ENCODE measurements at places on chromosomes 5 and 9.
A peak's percentile ranks its signal among the peaks of the same experiment; 100 is the strongest.

DNA sequence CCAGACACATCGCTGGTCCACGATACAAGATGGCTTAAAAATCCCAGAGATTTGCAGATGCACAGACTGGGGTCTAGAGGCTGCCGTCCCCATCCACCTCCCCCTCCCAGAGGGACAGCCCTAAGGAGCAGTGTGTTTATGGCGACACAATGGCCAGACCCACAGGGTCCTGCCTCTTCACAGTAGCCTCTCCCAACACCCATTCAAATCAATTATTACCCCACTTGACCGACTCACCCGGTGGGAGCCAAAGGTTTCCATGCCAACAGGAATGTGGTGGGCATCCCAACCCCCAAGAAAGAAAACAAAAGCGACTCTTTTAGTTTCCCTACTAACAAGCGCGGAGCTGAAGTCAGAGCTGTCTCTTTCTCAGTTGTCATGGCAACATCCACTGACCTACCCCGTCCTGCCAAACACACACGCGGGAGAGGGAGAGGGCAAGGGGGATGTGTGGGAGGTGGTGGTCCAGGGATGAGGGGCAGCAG is 209.0 kb downstream of the TTLL11 start:
- no peak for DNase-seq

GRCh38 chr5:146173597-146173996 is 8.9 kb downstream of the LARS1 start:
- no peak for DNase-seq

DNA sequence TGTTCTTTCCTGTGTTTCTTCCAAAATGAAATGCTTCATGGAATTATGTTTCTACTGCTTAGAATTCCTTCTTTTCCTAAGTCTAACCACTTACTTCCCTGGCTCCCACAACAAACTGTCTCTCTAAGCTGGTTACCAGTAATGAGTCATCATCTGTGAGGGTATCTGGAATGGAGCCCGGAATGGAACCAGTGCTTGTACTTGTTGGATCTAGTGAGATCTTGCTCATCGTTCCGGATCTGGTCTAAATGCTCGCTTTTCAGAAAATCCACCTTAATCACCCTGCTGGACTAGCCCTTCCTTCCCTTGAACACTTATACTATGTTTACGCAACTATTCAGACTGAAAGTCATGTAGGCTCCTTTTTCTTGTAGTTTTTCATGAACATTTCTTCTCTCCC is 184.8 kb downstream of the PBX3 start:
- no peak for DNase-seq

GRCh38 chr9:4510546-4511322 is 20.5 kb downstream of the SLC1A1 start:
- DNase-seq, result no peak

DNA sequence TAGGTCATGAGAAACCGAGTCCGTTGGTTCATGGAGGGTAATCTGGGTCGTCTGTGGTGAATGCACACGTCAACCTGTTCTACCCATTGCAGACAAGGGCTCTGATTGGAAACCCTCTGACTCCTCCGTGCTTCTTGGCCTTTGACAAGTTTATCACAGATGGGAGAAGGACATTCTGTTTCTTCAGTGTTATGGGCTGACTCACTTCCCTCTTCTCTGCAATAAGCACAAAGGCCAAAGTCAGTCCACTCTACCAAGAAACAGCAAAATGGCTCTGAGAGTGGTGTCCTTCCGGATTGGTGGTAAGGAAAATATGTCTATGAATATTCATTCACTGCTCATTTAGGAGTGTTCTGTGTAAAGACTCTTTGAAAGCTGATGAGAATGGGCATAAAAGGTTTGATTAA is 89.3 kb downstream of the FEM1C start:
- DNase-seq, result no peak

DNA sequence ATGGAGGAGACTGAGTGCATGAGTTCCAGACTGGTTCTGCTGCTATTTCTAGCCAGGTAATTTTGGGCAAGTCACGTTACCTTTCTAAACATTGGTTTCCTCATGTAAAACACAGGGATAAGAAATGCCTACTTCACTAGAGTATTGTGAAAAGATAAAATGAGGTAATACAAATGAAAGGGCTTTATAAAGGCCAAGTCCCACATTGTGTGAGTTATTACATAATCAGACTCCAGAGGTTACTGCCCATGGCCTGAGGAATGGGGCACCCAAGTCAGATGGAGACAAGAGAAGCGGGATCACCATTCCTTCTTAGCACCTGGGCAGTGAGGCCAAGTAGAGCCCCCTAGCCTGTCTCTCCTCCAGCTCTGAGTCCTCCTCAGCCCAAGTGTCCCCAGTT is 7.5 kb downstream of the HBEGF start:
- DNase-seq, result no peak

- DNase-seq, result no peak
Observed at GRCh38 chr5:124908581-124909451, 162.4 kb upstream of the ZNF608 start.

DNA sequence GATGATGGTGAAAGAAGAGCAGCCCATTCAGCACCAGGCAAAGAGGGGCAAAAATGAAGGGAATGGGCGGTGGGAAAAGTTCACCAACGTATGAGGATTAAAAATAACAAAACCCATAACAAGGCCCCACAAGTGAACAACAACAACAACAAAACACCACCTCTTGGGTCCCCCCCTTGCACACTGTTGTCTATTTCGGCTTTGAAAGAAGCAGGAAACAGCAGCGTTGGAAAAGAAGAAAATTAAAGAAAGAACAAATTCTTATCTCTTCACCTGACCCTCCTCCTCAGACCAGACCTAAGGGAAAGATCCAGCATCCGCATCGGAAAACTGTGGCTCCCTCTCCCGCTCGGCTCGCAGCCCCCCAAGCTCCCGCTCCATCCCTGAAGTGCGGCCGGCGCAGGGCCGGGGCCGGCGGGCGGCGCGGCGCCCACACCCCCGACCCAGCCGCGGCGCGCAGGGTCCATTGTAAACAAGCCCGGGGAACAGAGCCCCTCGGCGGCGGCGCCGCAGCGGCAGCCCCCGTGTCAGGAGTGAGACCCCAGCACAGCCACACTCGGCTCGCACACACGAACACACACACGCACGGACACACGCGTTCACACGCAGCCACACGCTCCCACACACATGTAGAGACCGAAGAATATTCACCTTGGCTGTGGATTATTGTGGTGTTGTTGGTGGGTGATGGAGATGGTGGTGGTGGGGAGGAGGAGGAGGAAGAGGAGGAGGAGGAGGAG is 535 bp downstream of the RFX3 start:
- DNase-seq, result no peak

DNA sequence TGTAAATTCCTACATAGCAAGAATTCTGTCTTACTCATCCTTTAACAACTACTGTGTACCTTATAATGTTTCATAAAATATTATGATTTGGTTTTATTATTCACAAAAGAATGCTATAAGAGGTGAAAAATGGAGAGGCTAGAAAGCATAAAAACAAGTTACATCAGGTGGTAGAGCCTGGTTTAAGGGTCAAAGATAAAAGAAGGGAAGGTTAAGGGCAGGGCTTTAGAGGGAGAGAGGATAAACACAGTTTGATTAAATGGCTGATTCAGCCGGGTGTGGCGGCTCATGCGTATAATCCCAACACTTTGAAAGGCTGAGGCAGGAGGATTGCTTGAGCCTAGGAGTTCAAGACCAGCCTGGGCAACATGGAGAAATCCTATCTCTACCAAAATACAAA is 40.4 kb upstream of the HSPB3 start:
- no peak for DNase-seq

- no peak for DNase-seq
Observed at GRCh38 chr9:14433351-14434157, 119.6 kb upstream of the NFIB start.

DNA sequence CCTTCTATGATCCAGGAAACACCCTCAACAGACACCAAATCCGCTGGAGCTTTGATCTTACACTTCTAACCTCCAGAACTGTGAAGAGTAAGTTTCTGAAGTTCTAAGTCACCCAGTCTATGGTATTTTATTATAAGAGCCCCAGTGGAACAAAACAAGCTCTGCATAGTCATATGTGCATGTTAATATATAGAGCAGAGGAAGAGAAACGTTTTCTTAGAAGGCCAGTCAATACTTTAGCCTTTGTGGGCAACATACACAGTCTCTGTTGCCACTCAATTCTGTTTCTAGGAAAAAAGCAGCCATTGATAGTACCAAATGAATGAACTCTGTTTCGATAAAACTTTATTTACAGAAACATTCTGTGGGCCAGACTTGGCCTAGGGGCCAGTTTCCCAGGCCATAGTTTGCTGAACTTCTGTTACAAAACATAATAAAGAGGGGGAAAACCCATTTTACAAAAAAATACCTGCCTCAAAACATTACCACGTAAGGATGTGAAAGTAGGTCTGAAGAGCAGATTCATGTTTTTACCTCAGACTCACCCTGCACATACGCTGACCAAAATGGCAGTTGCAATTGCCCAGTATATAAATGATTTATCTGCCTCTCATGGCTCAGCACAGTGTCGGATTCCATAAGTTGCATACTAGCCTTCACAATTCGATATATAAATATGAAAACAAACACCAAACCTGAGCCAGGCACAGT is 350.5 kb downstream of the SLIT3 start:
- DNase-seq, result no peak

- no peak for DNase-seq
Observed at GRCh38 chr9:128905964-128906363, 14.8 kb upstream of the PHYHD1 start.

GRCh38 chr5:179679014-179679674 is 1.7 kb downstream of the CBY3 start:
- DNase-seq, result peak; percentile 51

DNA sequence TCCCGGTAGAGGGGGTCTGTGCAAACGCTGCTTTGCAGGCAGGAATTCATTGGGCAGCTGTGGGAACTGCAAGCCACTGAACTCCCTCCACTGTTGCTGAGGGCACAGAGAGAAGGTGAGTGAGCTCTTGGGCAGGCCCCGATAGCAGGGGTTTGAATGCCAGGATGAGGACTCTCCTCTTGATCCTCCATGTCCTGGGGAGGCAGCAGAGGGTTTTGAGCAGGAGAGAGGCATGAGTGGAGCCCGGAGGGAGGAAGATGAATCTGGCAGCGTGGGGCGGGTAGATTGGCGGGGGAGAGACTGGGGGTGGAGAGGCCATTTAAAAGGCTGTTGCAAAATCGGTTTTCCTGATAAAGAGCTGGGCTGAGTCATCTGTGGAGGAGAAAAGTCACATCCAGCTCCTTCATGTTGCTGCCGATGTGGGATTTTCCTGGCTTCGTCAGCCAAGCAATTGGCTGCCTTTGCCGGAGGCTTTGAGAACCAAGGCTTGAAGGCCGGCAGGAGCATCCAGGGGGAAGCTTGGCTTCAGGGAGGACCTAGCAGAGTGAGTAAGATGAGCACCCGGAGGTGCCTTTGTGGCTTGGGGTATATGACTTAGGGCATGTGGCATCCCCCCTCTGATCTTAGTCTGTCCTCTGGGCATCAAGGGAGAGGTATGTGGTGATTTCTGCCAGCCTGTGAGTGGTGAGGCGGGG is at the start of gene SYNPO:
Gene SYNPO (plus strand): TSS at position 350 of the 695 bp plus-strand sequence. CDS start 7,616 bp downstream, outside the sequence.
- DNase-seq, result no peak

- DNase-seq, result no peak
Observed at GRCh38 chr5:61304590-61305381, 27.3 kb upstream of the ZSWIM6 start.

DNA sequence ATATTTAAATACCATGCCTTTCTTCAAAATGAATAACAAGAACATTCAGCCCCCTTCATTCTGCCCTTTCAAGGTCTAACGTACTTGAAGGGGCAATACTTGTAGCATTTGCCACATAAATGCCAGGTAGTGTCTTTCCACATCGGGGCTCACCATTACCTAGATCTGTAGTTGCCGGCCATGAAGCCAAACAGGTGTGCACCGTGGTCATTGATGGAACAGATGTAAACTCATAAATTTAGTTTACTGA is 193.0 kb downstream of the CD180 start:
- DNase-seq, result no peak

DNA sequence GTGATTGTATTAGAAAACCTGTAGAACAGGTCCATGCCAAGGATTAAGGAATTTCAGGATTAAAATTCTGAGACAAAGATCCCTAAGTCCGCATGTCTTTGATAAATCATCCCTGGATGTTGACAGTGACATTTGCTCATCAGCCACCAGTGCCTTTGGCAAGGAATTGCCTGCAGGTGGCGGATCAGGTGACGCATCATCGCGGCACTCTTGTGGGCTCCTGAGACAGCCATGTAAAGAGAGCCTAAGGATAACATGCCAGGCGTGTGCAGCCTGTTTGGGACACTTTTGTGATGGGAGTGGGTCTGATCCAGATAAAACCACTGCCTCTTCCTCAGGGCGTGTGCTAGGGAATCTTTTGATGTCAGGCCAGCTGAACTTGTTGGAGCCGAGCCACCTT is 40.6 kb downstream of the ADCY2 start:
- no peak for DNase-seq

DNA sequence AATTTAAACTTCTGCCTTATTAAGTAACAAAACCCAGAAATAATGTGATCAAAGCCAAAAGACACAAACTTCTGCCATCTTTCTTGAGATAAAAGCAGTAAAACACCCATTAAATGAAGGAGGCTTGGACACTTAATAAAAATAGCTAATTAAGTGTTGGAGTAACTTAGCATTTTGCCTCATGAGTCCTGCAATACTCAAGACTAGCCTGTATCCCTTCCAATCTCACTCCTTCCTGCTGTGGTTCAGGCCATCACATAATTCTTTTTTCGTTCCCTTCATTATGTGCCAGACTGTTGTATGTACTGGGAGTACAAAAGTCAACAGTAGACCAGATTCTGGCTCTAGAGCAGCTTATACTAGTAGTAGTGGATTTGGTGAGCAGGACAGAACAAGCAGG is 250.2 kb downstream of the NFIB start:
- DNase-seq, result no peak

DNA sequence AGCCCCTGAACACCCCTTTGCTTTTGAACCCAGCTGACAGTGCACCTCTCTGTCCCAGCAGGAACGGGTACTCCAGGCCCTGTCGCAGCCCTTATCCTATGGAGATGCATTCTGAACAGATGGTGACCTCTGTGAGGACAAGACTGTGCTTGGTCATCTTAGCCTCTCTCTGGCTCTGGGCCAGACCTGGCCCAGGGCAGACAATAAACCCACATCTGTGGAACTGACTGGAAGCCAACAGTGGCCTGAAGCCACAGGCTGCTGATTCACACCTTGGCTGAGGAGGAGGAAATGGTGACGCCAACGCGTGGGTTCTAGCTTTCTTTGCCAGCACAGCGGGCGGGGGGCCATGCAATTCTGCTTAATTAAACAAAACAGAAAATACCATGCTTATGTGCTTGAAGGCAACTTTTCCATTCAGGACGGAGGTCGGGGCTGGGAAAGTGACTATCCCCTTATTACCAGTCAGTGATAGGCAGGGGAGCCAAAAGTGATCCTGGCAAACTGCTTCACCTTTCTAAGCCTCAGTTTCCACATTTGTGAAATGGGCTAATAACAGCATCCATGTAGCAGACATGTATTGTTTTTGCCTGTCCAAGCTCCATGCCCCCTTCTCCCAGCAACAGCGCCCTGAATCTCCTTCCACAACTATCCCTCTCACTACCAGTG is 10.8 kb downstream of the SH3PXD2B start:
- DNase-seq, result no peak

Measured in stimulated activated CD8-positive, alpha-beta memory T cell treated with anti-CD3 and anti-CD28 coated beads, Interleukin-2, amount 100 ng/mL, for 1 hour (primary cell).